ENCODE measurements at places on chromosomes 5 and 9.

DNA sequence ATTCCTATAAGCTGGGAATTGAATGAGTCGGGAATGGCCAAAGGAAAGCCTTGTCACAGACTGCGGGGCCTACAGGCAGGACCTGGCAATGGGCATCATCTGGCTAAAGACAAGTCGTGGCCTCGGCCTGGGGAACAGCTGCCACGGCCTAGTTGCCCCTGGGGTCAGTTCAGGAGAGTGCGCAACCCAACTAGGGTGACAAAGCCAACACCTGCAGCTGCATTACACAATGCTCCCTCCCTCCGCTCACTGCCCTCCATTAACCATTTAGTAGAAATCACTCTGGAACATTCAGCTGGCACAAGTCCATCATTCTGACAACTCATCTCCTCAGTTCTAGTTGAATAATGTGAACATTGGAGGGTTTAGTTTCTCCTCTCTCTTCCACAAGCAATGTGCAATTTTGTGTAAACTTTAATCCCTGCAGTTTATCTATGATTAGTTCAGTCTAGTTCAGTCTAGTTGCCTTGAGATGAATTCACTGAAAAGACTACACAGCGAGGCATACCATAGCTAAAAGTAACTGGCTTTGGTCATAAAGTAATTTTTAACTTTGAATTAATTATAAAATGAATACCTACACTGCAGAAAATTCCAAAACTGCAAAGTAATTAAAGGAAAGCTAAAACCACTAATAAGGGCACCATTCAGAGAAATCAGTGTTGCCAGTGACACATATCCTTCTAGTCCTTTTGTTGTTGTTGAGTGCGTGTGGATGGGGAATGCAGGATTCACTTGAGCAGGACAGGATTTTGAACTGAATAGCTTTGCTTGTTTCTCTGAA, 5.1 kb downstream of the GLDC start:
- no peak for DNase-seq

DNA sequence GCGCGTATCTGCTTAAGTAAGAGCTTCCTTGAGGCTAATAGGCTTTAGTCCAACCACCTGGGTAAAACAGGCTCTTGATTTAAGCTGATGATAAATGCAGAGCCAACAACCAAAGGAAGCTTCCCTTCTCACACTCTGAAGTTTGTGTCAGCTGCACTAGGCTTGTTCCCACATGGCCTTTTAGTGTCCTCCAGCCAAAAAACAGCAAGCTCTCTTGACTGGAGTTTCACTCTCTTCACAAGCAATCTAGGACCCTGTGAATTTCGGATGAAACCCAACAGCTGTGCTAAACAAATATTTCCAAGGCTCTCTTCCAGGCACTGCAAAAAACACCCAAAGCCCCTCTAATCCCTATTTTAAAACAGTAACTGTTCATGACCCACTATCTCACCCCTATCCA, 63.9 kb downstream of the SAXO1 start:
- DNase-seq, result no peak

GRCh38 chr9:127637322-127637847, 25.3 kb downstream of the STXBP1 start:
- DNase-seq, result peak; percentile 79

DNA sequence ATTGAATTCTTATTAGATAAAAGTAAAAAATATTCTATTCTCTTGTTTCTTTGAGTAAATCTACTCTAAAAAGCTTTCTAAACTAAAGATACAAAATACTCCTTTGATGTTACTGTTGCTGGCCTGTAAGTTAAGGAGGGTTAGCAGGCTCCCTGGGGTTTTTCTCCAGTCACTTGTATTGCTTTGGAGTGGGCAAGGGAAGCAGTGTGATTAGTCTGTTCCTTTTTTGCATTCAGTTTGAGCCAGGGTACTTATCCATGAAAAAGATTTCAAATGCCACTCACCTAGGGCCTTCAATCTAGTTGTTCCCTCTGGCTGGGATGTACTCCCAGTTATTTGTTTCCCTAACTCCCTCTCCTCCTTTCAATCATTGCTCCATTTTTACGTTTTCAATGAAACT, 256.2 kb upstream of the SMC2 start:
- DNase-seq, result no peak

DNA sequence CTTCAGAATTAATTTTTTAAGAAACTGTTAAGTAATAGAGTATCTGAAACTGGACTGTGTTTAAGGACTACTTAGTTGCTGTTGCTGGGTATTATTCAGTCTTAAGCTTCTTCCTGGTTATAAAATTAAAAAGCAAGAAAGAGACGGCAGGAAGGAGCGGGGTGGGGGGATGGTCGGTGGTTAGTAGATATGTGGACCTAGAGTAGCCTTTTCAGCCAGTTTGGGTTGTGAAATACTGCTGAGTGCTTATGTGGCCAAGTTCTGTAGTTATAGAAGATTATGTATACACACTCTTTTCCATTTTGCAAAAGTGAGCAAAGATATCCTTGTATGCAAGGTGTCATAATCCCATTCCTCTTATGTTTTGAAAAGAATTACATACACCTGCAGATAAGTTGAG, 28.5 kb downstream of the TRIO start:
- DNase-seq, result peak; percentile 72
